ENCODE measurements at places on chromosomes 12 and 14.

- DNase-seq, result no peak
These were observed 65.3 kb upstream of the TMEM233 start for GRCh38 chr12:119528241-119528640.

DNA sequence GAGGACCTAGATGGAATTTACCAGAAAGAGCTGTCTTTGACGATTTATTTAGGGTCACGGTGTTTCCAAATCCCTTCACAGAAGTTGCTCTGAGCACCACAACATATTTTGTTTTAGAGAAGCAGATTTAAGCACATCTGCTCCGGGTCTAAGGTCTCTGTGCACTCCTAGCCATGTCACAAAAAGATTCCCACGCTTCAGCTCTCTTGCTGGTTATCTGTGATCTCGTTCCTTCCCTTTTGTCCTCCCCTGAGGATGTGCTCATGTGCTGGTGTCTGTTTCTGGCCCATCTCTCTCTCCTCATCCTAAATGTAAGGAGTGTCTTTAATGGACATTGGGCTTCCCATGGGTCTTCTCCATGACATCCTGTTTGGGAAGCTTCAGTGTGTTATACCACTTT, 53.7 kb upstream of the GNPNAT1 start:
- no peak for DNase-seq

- no peak for DNase-seq
These were observed 7.3 kb upstream of the RNASE1 start for GRCh38 chr14:20809917-20810316.

- DNase-seq, result no peak
These were observed 11.6 kb upstream of the SCN8A start for GRCh38 chr12:51579321-51579850.

DNA sequence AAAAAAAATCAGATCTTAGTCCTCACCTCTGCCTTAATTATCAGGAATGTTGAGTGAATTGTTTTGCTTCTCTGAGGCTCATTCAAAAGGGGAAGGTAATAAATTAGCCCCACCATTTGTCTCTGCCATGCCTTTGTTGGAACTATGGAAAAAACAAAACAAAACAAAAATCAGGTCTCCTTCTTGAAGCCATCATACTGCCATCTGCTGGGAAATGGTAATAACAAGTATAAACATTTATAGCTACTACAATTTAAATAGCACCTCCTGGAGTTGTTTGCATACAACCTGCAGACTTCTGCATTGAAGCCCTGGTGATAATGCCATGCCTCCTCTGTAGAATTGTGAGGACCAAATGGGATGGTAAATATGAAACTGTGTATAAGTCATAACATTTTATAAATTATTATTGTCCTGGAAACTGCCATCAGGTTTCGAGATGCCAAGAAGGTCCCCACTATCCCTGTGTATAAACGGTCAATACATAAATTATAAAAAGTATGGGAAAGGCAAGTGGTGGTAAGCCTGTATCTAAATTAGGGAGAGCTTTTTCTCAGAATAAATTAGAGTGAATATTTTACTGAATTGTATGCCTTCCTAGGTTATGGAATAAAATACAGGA, 87.2 kb upstream of the FGD4 start:
- DNase-seq, result peak; percentile 44

GRCh38 chr14:34075042-34075744, 124.3 kb upstream of the EGLN3 start:
- DNase-seq, result no peak

DNA sequence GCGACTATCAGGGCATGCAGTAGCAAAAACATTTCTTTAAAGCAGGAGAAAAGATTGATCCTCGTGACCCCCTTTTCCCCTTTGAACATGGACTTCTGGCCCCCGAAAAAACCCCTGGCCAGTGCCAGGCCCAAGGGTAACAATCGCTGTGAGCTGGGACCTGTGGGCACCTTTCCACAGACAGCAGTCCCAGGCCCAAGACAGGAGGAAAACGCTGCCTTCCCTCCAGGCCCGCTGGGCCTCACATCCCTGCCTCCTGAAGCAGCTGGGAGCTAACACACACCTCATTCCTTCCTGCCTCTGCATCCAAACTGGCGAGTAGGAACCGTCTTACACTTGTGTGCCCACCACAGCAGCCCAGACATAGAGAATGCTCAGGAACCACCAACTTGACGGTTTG, 1.2 kb downstream of the VWF start:
- no peak for DNase-seq

DNA sequence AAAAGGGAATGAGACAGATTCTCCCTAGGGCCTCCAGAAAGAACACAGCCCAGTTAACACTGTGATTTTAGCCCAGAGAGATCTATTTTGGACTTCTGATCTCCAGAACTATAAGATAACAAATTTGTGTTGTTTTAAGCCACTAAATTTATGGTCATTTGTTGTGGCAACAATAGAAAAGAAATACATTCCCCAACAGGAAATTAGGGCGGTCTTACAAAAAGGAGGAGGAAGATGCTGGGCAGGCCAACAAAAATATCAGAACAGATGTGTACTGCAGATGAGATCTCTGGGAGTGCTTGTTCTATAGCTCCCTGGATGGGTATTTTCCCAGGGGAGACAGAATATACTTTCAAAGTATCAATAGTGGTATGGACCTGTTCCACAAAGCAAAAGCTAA, 32.0 kb upstream of the SOCS2 start:
- no peak for DNase-seq

DNA sequence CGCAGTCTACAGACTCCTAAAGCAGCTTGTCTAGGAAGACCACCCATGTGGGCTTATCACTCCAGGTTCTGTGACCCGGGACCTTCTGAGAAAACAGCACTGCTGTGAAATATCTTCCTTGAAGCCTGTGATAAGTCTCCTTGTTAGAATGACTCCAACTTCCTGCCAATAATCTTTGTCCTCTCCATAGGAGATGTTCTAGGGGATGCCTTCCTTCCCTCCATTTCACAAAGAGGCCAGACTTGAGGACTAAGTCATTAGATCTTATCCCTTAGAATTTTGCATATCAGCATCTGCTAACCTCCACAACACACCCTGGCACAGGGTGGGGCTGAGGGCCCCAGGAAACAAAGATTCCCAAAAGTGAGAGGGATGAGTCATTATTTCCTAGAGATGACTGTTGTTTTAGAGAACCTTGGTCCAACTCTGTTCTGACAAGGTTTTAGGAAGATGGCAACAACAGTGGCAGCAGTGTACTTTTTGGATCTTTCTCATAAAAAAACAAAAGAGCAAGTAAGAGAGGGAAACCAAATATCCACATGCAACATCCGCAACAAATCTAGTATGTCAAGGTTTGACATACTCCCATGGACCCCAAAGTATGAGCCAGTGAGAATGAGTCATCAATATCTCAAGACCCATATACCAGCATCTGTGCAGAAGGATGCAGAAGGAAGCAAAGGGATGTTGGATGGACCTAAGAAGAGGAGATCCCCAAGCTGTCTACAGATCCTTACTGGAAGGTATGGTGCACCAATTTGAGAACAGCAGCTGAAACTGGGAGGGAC, 6.0 kb downstream of the LTB4R start:
- DNase-seq, result peak; percentile 16

DNA sequence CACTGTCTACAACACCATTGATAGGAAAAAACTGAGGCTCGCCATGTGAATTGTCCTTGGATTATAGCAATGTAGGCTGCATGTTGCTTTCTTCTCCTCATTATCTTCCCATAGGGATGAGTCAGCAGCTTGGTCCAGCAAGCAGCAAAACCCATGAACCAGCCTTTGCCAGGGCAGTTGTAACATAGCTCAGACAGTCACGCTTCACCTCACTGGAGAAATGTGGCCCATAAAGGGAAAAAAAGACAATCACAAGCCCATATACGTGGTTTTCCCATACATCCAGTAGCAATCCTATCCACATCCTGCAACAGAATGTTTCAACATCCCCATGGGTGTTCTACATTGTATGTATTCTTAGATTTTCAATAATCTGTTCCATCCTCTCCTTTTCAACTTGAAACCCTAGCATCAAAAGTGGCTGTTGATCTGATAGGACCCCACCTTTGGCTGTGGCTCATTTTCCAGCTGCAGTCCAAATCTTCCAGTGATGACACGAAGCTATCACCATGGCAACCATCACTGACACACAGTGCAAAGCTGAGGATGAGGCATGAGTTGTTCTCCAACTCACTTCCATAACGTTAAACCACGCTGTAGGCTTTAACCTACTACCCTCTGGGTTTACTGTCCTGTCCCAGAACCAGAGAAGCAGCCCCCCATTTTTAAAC, 34.0 kb downstream of the GRIN2B start:
- DNase-seq, result no peak

DNA sequence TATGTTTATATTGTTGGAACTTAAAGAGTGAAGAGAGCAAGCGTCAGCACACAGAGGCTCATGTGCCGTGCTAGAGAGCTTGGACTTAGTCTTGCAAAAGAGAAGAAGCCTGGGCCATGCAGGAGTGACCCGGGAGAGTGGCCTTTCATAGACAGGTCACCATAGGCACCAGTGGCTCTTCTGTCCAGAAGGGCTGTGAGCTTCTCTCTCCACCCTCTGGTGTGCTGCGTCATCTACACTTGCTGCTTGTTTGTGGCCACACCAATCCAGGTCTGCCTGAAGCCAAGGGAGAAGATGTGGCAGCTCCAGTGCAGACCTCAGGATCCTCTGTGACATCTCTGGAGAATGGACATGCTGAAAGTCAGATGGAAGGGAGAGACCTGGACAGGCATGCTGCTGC, 74.4 kb downstream of the NTF3 start:
- DNase-seq, result no peak

DNA sequence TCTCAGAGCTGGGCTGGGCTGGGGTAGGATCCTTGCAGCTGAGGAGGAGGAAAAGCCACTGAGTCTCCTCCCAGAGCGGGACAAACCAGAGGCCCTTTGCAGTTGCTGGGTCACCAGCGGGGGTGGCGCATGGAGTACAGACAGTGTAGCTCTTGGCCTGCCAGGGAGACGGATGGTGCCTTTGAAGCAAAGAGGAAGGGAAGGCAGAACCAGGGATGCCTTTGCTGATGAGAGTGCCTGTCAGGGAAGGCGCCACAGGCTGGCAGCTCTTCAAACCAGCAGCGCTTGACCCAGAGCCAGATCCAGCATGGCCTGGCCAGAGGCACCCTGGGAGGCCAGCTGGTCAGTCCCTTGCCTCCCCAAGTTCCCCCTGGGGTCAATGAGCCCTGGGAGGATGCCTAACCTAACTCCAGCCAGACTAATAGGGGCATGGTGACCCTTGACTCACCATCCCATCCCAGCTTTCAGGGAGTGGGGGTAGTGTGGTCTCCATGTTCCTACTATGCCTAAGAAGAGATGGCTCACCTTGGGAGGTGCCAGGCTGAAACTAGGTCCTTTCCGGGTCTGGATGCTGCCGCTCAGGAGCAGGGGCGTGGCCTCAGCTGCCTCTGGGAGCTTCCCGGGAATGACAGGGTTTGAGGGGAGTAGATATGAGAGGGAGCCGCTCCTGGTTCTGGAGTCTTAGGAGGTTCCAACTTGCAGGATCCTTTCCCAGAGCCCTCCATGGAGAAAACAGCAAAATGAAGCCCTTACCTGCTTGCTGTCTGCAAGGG, 19.8 kb downstream of the VASH1 start:
- no peak for DNase-seq

GRCh38 chr12:115837220-115837619, 440.3 kb downstream of the MED13L start:
- no peak for DNase-seq

- DNase-seq, result no peak
These were observed 87.3 kb downstream of the SUDS3 start for GRCh38 chr12:118463677-118464076.

DNA sequence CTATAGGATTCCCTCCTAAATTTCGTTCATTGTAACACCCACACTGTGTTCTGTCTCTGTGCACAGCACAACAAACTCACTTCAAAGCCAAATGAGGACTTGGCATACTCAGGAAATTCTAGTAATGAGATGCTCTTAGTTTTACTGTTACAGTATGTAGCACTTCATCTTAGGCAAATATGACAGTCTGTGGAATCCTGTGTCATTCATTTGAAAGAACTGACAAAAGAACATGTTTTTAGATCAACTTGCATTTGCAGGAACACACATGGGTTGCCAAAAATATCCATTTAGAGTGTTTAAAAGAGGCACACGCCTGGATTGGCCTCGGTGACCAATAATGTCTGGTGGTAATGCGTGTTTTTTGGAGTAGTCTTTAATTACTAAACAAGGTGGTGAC, 56.5 kb downstream of the PDE3A start:
- no peak for DNase-seq

GRCh38 chr14:41285186-41285748, 321.4 kb upstream of the LRFN5 start:
- DNase-seq, result no peak

- no peak for DNase-seq
These were observed 710.4 kb upstream of the FLRT2 start for GRCh38 chr14:84819528-84819927.

- DNase-seq, result no peak
These were observed 3.8 kb downstream of the ARHGEF40 start for GRCh38 chr14:21073921-21074320.

GRCh38 chr12:130371296-130371695, 33.6 kb downstream of the PIWIL1 start:
- DNase-seq, result peak; percentile 26

DNA sequence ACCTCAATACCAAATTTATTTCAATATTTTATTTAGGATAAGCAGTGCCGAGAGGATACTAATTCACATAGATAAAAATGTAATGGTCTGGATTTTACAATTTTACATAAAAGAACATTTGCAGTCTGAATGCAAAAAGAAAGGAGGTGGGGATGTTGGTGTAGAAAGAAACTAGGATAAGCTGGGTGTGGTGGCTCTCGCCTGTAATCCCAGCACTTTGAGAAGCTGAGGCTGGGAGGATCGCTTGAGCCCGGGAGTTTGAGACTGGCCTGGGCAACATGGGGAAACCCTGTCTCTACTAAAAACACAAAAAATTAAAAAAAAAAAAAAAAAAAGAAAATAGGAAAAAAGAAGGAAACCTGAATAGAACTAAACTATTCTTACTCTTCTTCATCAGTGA, 16.9 kb downstream of the SYCP3 start:
- DNase-seq, result no peak

DNA sequence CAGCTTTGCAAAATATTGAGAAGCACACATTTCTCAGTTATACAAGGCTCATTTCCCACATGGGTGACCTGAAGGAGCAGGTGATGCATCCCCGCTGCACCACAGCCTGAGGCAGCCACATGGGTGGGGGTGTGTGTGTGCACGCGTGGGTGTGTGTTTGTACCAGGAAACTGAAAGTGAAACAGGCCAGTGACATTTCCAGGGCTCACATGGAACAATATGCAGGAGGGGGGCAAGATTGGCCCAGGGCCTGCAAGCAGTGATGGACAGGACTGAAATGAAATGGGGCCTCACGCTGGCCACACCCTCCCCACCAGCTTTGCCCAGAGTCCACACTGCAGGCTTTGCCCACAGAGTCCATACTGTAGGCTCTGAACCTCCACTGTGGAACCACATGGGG, 154.2 kb upstream of the PARP11 start:
- DNase-seq, result no peak

- DNase-seq, result peak; percentile 20
These were observed at the start of gene PLXNC1 for GRCh38 chr12:94147991-94148738. TSS of gene PLXNC1 (plus strand) at chr12:94148577. CDS start at chr12:94148972, 395 bp downstream.

- peak; percentile 46 for DNase-seq
These were observed 653.9 kb upstream of the TBX3 start for GRCh38 chr12:115337693-115338543.

- peak; percentile 42 for DNase-seq
These were observed 114.0 kb downstream of the RPAP3 start for GRCh38 chr12:47591795-47592194.

- no peak for DNase-seq
These were observed 313.3 kb downstream of the TMEM121 start for GRCh38 chr14:105839425-105840265.
